ENCODE measurements at places on chromosomes 5 and 9. TPM values are rescaled to one million over a fixed set of nuclear protein-coding genes. Genes with fewer than 3 reads are reported as not detected.

- DNase-seq = no peak
These were observed 107.6 kb downstream of the ADCY2 start for GRCh38 chr5:7503564-7503963.

GRCh38 chr9:112051812-112052211, 123.3 kb downstream of the SUSD1 start:
- DNase-seq = peak; percentile 72

DNA sequence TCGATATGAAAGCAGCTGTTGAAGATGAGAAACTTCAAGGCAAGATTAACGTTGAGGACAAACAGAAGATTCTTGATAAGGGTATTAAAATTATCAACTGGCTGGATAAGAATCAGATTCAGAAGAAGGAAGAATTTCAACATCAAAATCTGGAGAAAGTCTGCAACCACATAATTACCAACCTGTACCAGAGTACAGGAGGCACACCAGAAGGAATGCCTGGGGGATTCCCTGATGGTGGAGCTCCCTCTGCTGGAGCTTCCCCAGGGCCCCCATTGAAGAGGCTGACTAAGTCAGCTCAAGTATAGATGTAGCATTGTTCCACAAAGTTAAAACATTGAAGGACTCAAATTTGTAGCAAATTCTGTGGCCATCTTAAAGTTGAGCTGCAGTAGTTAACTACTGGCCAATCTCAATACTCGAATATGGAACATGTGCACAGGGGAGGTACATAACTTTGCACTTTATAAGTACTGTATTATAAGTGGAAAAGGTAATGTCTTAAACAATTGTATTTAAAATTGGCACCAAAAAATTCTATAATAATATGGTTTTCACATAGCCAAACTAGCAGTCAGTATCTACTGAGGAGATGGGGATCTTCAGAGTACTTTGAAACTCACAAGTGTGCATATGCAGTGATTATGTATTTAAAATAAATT, 237.5 kb downstream of the CHSY3 start:
- peak; percentile 52 for DNase-seq

DNA sequence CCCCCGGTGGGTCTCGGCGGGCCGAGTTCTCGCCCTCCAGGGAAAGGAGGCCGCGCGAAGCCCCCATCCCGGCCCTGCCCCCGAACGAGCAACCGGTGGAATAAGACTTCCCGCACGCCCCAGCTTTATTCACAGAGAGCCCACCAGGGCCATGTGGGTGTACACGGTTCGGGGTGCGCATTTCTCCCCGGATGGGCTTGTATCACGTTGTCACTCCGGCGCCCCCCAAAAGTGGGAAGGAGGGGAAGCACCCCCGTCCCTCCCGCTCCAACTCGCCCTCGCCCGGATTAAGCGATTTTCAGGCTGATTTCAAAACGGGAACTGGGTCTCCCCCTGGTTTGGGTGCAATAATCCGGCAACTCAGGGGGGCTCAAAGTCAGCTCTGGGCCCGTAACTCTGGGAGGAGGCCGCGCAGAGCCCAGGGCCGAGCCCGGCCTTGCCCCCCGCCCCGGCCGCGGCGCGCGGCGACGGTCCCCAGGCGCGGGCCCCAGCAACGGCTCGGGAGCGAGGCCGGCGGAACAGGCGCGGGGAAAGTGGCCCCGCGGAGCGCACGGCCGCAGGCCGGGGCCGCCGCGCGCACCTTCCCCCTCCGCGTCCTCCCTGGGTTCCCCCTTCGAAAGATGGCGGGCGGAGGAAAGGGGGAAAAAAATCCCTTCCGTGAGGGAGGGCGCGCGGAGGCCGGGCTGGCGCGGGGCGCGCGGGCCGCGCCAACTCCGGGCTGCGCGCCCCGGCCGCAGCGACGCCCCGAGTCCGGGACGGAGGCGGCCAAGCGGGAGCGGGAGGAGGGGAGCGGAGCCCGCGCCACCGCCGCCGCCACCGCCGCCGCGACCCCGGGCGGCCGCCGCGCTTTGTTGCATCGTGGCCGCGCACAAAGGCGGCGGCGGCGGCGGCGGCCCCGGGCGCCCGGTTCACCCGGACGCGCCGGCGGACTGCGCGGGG, 644 bp downstream of the BRD3 start:
- no peak for DNase-seq

- DNase-seq = peak; percentile 86
These were observed 231.3 kb downstream of the ZSWIM6 start for GRCh38 chr5:61563401-61563800.

The DOCK2 gene
- 68.9 TPM for total RNA-seq
